ENCODE measurements at places on chromosomes 6 and 20. TPM values are rescaled to one million over a fixed set of nuclear protein-coding genes. Genes with fewer than 3 reads are reported as not detected.

Gene SIGLEC1
- total RNA-seq = not detected

Gene NFS1
- total RNA-seq = 42.8 TPM

Gene HMGCLL1
- not detected for total RNA-seq

Gene HSPA1L
- total RNA-seq = 2.5 TPM

Gene ASIP
- not detected for total RNA-seq

Gene KHDRBS2
- total RNA-seq = not detected

Gene DAAM2
- not detected for total RNA-seq

Gene TTK
- total RNA-seq = 22.4 TPM

Gene FOXC1
- total RNA-seq = 0.07 TPM

Gene EPHA7
- not detected for total RNA-seq

Gene WFDC12
- not detected for total RNA-seq

Gene PSMG4
- total RNA-seq = 35.6 TPM

Gene KIF25
- total RNA-seq = not detected

Gene C6orf141
- not detected for total RNA-seq

Gene SRC
- total RNA-seq = 3.6 TPM

Gene CALHM4
- not detected for total RNA-seq

Gene RBPJL
- not detected for total RNA-seq

Gene TCF15
- total RNA-seq = 0.12 TPM

Gene RFX6
- total RNA-seq = not detected

Gene ZSCAN12
- total RNA-seq = 5.9 TPM

Gene RTF2
- 92.3 TPM for total RNA-seq

Gene SYCP2
- 5.3 TPM for total RNA-seq

Gene BAG2
- total RNA-seq = 13.1 TPM

Gene GSS
- 71.0 TPM for total RNA-seq

Gene ISM1
- total RNA-seq = 5.3 TPM

Gene MAN1A1
- 43.7 TPM for total RNA-seq

Gene SAMD3
- 2.5 TPM for total RNA-seq

Gene EMILIN3
- 0.58 TPM for total RNA-seq

Gene CST4
- total RNA-seq = not detected

Gene FAXC
- total RNA-seq = not detected

Gene SGK2
- total RNA-seq = 0.23 TPM

Gene ENPP4
- total RNA-seq = 6.0 TPM

Gene PROCR
- 0.24 TPM for total RNA-seq

Gene SULF2
- 1.2 TPM for total RNA-seq

Gene NRSN1
- not detected for total RNA-seq

Gene CLPSL1
- not detected for total RNA-seq

Gene RIPOR2
- 26.5 TPM for total RNA-seq
